Hair follicle dermal papilla cell (primary cell): ENCODE measurements at places on chromosomes 4 and X. TPM values are rescaled to one million over a fixed set of nuclear protein-coding genes. Genes with fewer than 3 reads are reported as not detected.

The DRD5 gene
- not detected in 2 replicates for total RNA-seq

The LUZP4 gene
- total RNA-seq, result not detected in 2 replicates

The TGIF2LX gene
- not detected in 2 replicates for total RNA-seq

The ZNF157 gene
- 0.12 TPM in 1 of 2 replicates, not detected in the other for total RNA-seq

The TMPRSS11A gene
- total RNA-seq, result not detected in 2 replicates

The INTS6L gene
- total RNA-seq, result 8.7 and 9.7 TPM in 2 replicates

The OPHN1 gene
- 10.1 and 12.4 TPM in 2 replicates for total RNA-seq

The DUX4 gene
- not detected in 2 replicates for total RNA-seq

The TMSB15B gene
- total RNA-seq, result 2.4 and 2.6 TPM in 2 replicates

The POLN gene
- 3.2 and 3.5 TPM in 2 replicates for total RNA-seq

The TEC gene
- total RNA-seq, result 1.6 and 2.4 TPM in 2 replicates

The CASK gene
- total RNA-seq, result 24.9 and 35.4 TPM in 2 replicates

The SLITRK2 gene
- not detected in 2 replicates for total RNA-seq

The APLN gene
- total RNA-seq, result 0.65 and 1.3 TPM in 2 replicates

The MAGED4B gene
- 72.4 and 78.0 TPM in 2 replicates for total RNA-seq

The CFP gene
- total RNA-seq, result 0.32 and 0.36 TPM in 2 replicates
